Sciatic nerve (tissue), 2 donors: ENCODE measurements at places on chromosomes 6 and 20.

DNA sequence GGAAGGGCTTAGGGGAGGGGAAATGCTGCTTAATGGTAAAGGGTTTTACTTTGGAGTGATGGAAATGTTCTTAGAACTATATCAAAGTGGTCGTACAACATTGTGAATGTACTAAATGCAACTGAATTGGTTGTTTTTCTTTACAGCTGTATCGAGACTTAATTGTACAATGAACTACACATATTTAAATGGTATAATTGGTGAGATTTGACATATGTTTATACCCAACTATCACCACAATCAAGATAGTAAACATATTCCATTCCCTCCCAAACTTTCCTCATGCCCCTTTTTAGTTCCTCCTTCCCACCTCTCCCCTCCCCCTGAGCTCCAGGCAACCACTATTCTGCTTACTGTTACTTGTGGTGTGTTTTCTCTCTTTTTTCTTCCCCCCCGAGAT is 44.0 kb downstream of the SCAND1 start:
- no peak for DNase-seq

DNA sequence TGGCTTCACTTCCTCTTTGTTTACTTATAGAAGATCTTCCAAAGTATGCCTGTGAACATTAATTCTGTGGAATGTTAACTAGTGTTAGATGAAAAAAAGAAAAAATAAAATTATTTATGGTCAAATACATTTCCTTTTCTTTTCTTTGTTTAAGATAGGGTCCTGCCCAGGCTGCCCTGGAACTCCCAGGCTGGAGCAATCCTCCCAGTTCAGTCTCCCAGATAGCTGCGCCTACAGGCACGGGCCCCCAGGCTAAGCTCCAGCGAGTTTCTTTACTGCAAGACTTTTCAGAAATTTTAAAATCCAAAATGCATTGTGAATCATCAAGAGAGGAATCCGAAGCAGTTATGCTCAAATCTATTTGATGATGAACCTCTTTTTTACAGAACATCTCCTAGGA is 39.3 kb upstream of the IL20RA start:
- no peak for DNase-seq

GRCh38 chr20:4011226-4011975 is 4.0 kb downstream of the RNF24 start:
- no peak for DNase-seq

DNA sequence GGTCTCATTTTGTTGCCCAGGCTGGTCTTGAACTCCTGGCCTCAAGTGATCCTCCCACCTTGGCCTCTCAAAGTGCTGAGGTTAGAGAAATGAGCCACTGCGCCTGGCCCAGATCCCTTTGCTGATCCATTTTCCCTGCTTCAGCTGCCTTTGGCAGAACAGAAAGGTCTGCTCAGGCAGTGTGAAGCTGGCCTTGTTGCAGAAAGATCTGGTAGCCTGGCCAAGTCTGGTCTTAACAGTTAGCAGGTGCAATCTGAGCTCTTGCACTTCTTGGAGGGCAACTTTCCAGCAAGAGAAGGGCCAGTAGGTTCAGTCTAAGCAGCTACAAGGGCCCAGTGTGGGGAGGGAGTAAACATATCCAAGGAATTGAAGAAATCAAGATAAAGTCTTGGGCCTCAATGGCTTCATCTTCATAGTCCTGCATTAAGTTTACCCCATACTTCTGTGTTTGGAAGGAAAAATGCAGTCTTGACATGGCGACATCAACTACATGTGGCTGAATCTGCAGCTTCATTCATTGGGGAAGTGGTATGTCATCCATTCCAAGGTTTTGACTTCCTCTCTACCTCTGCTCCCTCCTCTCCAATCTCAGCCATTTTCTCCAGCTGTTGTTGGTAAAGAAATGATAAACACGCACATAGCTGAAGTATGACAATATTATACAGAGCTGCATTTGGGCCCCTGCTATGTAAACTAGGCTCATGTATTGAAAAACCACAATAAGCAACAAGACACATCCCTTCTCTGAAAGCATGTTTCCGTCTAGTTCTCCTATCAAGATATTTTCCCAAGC is 39.0 kb upstream of the NEDD9 start:
- no peak for DNase-seq

DNA sequence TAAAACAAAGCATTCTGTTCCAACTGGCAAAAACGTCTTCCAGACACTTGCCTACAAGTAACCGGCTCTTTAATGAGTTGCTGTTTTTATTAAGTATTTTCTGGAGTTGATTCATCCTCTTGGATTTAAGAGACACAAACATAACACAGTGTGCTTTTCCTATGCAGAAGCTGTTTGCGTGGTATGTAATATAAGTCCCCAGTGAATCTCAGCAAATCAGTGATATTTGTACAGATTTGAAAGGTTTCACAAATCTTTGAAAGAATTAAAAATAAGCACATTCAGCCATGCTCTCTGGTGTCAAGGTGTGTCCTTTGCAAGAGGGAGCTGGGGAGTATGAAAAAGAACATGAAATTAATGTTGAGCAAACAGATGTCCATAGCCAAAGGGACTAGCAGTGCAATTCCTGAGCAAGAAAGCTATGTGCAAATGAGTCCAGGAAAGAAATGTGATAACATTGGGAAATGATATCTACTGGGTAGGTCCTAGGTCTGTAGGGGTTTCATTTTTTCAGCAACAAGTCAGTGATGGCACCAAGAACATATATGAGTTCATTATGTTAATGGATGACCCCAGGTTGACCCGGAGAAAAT is 170.1 kb upstream of the PHACTR1 start:
- DNase-seq, result no peak

- peak; percentile 86 for DNase-seq
Measured at GRCh38 chr6:163956571-163957407, 542.3 kb downstream of the QKI start.

- no peak for DNase-seq
Measured at GRCh38 chr6:45637611-45638257, 260.0 kb upstream of the SUPT3H start.

- DNase-seq, result no peak
Measured at GRCh38 chr20:59645271-59645670, 40.9 kb downstream of the PHACTR3 start.

- no peak for DNase-seq
Measured at GRCh38 chr6:139539852-139540251, 165.4 kb upstream of the CITED2 start.

GRCh38 chr20:43821795-43822194 is 92.9 kb upstream of the TOX2 start:
- DNase-seq, result no peak

- DNase-seq, result no peak
Measured at GRCh38 chr6:135226537-135226936, 45.4 kb downstream of the MYB start.

DNA sequence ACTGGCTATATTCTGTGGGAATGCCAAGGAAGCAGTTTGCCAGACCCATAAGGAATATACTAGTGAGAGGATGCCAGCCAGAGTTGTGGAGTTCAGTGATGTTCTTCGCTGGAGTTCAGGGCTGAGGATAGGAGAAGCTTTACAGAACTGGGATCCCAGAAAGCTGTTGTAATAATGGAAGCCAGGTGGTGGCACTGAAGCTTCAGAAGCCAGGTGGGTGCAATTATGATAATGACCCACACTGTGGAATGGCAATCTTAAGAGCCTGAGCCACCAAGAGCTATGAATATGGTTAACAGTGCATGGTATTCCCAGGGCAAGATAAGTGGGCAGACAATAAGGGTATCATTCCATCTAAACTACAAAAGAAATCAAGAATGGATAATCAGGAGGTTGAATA is 25.1 kb upstream of the ENPP1 start:
- no peak for DNase-seq

- no peak for DNase-seq
Measured at GRCh38 chr6:70823651-70824050, 133.2 kb downstream of the B3GAT2 start.

DNA sequence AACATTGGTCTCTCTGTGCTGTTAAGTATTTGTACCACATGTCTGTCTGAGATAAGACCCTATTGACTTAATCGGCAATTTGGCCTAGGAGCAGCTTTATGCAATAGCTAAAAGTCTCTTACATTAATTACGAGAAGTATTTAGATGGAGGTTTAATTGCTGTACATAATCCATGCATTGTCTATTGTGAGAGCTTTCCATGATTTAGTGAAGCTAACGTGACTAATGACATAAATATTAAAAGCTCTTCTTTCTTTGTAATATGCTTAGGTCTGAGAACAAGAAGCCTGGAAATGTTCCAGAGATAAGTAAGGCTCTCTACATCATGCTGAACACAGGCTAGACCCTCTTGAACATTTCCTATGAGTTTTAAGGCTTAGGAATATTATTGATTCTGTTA is 32.7 kb upstream of the FAM83B start:
- no peak for DNase-seq

- DNase-seq, result no peak
Measured at GRCh38 chr6:132527791-132528190, 10.3 kb upstream of the TAAR9 start.

- DNase-seq, result no peak
Measured at GRCh38 chr6:49328051-49328744, 134.9 kb downstream of the MMUT start.

DNA sequence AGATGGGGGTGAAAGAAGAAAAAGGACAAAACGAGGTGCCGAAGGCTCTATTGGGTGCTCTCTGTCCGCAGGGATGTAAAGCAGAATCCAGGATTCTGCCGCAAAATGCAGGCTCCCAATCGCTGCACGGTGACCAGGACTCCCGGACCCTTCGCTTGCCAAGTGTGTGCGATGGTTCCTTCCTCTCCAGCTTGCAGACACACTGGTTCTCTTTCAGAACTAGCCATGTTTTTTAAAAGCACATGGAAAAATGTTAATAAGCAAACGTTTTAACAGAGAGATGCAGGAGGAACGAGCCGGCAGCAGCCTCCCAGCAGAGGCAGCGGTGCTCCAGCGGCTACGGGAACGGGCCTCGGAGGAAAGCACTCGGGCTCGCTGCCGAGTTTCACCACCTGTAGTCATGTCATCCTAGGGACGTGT is 59.6 kb downstream of the ZNF831 start:
- DNase-seq, result no peak

- no peak for DNase-seq
Measured at GRCh38 chr6:131068165-131068564, 5.1 kb upstream of the EPB41L2 start.

DNA sequence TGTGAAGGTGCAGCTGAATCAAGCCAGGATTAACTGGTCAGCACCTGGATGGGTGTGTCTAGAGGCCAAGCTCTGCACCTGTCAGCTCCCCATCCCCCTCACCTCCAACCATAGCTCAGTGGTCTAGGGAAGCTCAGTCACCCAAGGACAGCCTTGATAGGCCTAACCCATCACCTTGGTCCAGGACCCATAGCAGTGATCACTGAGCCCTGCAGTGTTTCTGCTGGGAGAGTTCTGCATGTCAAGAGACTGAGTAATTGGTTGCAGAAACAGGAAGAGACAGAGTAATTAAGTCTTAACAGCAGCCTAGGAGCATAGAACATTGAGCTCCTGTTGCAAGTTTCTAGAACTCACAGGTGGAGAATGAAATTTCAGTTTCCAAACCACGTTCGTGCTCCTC is 18.7 kb upstream of the RALGAPB start:
- DNase-seq, result no peak

DNA sequence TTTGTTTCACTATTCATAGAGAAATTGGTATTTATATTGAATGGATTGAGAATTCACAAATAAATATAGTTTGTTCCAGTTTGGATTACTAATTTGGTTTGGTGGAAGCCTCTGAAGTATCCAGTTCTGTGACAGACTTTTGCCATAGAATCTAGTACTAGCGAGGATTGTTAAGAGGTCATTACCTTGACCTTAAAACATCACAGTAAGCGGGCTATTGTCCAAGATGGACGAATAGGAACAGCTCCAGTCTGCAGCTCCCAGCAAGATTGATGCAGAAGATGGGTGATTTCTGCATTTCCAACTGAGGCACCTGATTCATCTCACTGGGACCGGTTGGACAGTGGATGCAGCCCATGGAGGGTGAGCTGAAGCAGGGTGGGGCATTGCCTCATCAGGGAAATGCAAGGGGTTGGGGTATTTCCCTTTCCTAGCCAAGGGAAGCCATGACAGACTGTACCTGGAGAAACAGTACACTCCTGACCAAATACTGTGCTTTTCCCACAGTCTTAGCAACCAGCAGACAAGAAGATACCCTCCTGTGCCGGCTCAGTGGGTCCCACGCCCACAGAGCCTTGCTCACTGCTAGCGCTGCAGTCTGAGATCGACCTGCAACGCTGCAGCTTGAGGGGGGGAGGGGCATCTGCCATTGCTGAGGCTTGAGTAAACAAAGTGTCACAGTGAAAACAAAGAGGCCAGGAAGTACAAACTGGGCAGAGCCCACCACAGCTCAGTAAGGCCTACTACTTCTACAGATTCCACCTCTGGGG is 66.4 kb upstream of the NEDD9 start:
- DNase-seq, result no peak

DNA sequence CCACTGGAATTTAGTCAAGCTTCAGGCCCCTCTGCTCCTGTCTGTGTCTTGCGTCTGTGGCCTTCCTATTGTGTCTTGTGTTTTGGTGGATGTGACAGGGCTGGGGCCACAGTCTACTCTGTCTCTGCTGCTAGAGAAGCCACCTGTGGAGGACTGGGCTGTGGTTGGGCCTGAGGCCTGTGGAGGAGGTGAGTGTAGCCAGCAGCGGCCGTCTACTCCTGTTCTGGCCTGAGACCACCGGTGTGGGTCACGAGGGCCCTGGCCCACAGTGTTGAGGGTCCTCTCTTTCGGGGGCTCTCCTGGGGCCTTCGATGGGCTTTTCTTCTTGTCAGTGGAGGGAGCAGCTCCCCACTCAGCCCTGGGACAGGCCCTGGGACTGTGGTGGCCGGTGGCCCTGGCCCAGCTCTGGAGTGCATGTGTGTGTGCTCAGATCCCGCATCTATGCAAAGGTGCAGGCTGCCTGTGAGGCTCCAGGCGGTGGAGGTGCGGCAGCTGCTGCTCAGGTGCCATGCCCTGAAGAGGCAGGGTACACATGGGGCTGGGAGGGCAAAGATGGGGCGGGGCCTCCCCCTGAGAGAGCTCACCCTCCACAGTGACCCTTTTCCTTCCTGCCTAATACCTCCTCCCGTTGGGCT is 20.8 kb downstream of the SDCBP2 start:
- no peak for DNase-seq
